ENCODE measurements at places on chromosomes 5 and 9. TPM values are rescaled to one million over a fixed set of nuclear protein-coding genes. Genes with fewer than 3 reads are reported as not detected.

Gene PHPT1
- 41.0 TPM for total RNA-seq

DNA sequence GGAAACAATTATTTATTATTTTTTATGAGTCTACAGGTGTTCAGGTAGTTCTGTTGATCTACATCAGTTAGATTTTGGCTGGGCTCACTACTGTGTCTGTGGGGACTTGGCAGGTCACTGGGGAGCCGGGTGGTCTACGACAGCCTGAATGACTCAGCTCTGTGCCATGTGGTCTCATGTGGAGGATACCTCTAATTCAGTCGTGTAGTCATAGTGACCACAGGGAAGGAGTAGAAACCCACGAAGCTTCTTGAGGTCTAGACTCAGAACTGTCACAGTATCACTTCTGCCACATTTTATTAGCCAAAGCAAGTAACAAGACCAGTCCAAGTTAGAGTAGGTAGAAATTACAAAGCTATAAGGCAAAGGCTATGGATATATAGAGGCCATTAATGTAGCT, 64.7 kb upstream of the GRAMD2B start:
- DNase-seq: no peak

DNA sequence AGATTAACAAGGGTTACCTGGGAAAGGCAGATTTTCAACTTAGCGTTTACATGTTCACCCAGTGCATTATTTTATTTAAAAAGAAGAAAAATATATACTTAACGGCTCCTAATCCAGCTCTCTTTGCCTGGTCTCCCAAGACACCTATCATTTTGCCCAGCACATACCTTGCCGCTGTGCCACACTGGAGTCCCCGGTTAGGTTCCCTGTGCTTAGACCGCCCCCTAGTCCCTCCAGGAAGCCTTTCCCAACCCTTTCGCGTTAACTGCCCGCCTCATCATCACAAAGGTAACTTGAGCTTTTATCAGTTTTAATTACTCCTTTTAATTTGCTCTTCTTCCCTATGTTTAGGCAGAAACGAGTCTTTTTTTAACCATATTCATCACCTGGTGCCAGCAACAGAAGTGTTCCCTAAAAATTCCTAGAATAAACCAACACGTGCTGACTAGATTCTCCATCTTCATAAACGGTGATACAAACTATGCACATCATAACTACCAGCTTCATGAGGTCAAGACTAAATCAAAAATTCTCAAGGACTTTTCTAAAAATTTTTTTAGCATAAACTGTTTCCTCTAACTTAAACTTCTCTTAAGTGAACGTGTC, 19.7 kb downstream of the DNAJA1 start:
- no peak for DNase-seq

- DNase-seq: no peak
Measured at GRCh38 chr9:35322075-35322885, 160.5 kb downstream of the UNC13B start.

DNA sequence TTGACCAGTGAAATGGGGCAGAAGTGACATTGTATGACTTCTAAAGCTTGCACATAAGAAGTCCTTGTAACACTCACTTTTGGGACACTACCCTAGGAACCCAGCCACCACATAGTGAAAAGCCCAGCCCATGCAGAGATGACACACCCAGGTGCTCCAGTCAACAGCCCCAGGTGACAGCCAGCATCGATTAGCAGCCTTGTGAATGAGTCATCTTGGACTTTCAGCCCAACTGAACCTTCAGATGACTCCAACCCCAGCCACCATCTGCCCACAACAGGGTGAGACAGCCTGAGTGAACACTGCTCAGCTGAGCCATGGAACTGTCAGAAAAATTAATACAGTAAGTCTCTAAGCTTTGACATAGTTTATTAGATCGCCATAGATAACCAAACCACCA, 458.6 kb downstream of the ZSWIM6 start:
- DNase-seq: no peak

DNA sequence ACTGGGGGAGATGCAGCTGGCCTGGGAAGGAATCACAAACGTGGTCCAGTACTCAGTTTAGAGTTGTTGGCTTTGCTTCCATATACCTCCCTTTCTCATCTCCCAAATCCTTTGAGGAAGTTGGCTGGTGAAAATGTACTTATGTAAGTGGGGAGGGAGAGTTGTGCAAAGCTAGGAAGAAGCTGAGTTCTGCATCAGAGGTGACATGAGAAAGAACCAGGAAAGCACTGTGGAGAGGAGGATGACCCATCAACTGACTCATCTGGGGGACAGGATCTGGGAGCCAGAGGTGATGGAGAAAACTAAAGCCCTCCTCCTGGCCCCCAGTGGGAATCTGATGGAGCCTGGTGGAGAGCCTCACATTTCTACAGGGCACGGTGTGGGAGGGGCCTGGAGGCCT, 16.2 kb downstream of the KCNMB1 start:
- DNase-seq: no peak

Gene PCDHGB1
- total RNA-seq: 1.9 TPM

DNA sequence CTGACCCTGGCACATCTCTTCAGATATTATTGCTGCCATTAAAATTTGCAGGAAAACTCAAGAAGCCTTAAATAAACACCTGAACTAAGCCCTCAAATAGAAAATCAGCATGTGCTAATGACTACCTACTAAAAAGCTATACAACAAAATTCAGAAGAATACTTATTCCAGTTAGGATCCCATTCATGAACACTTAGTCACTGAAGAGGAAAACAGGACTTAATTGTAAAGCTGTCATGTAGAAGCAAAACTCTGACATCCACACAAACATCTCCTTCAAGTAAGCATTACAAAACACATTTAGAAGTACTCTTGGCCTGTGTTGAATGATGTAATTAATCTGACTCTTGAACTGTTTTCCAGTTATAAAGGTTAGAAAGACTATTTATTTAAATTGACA, 19.9 kb downstream of the ELL2 start:
- no peak for DNase-seq

DNA sequence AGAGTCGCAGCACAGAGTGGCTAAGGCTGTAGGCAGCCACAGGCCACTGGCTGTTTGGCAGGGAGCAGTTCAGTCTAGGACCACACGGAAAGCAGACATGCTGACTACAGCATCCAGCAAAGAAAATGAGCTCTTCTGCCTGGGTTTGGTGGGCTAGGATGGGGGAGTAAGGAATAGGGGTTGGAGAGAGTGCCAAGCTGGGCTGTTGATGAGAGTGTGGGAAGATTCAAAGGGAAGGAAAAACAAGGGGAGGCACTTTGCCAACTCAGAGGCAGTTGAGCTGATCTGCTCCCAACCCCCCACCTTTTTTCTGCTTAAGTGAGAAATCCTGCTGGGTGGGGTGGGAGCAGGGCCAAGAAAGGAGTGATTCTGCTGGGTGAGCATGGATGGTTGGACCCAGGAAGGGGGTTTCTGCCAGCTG, 35.9 kb downstream of the SVEP1 start:
- DNase-seq: no peak

DNA sequence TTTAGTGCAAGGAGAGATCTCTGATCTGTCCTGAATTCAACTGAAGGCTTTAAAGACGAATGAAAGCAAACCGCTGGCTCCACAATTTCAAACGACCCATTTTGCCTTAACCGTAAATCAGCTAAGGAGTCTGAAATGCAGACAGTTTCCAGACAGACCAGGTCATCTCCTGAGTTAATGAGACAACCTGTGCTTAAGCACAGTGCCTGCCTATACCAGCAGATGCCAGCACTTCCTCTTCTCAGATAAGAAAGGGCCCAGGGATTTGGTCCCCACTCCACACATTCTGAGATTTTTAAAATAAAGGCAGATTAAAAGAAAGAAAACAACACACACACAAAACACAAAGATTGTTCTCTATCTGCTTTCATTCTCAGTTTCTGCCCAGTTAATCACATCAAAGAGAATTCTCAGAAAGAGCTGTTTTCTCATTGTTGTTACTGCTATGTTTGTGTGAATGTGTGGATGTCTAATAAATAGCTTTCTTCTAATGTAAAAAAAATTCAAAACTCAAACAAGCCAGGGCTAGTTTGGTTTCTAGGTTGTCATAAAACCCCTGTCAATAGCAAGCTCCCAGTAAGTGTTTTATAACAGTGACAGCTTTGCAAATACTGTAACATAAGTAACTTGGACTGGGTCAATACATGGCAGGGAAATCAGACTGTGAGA, 157.7 kb upstream of the SLC24A2 start:
- no peak for DNase-seq

Gene SLC4A9
- total RNA-seq: not detected

- no peak for DNase-seq
Measured at GRCh38 chr9:26975728-26976707, 19.8 kb downstream of the IFT74 start.

Gene RNF44
- total RNA-seq: 10.3 TPM

Gene PALM2AKAP2
- 1.1 TPM for total RNA-seq

GRCh38 chr9:94623253-94623652, 16.1 kb downstream of the FBP1 start:
- no peak for DNase-seq

DNA sequence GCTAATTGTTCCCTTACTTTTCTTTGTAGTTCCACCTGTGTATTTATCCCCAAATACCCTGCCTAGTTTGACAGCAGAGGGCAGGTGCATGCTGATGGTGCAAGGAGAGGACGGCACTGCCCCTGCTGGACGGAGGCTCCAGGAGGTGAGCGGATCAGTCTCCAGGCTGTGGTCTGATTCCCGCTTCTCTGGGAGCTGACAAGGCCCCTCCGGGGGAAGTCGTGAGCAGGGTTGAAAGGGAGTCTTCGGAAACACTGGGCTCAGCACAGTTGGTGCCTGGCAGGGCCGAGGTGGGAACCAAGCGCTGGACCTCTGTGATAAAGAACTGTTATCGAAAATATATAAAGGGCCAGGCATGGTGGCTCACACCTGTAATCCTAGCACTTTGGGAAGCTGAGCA, 52.9 kb downstream of the RASGEF1C start:
- DNase-seq: no peak

GRCh38 chr5:84260939-84261338, 123.7 kb downstream of the EDIL3 start:
- no peak for DNase-seq

Gene POU5F2
- total RNA-seq: 1.2 TPM

- no peak for DNase-seq
Measured at GRCh38 chr9:129253803-129254381, 75.8 kb upstream of the IER5L start.

DNA sequence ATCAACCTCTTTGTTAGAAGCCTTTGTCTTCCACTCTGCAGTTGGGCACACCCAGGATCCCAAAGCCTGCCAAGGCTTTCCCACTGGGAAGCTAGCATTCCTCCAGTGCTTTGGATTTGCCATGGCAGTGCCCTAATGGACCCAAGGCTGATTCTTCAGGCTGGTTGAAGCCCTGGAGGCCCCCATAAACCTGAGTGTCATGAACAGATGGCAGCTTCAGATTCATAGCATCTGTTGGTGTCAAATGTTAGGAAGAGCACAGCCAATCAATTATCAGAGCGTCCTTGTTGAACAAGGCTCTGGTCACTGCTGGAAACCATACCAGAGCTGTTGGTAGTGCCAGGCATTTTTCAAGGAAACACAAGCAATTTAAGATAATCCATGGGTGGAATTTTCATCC, 241.1 kb upstream of the KLF4 start:
- DNase-seq: no peak

DNA sequence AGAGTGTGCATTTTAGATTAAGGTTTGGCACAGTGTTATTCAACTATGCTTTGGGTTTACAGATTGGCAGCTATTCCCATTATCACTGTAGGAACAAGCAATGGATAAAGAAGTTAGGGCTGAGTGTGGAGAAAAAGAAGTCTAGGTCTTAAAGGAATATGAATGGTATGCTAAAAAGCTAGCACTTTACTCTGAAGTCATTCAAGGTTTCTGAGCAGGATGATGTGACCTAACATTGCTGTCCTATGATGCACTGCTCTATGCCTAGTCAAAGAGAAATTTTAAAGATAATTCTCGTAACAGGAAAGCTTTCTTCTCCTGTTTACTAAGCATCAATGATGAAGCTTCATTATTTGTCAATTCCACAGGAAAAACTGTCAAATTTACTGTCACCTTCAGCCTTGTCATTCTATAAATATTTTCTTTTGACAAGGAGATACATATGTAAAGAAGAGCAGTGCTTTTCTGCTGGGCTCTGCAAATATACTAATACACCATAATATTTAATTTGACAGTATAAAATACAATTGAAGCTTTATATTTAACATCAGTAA, 476.1 kb upstream of the PTPRD start:
- no peak for DNase-seq

DNA sequence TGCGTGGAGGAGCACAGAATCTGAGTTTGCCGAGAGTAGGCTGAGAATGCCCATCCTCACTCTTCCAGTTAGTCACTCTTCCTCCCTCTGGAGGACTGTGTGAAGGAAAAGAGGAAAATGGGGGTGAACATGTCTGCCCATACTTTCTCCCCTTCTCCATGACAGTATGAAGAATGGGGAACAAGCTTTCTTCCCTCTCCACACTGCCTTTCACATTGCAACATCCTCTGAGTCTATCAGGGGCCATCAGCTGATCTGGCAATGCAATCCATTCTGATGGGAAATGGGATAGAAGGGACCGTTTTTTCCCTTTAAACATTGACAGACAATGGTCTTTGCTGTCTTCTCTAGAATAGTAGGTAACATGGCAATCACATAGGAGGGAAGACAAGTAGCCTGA, 56.8 kb downstream of the UGCG start:
- DNase-seq: no peak

DNA sequence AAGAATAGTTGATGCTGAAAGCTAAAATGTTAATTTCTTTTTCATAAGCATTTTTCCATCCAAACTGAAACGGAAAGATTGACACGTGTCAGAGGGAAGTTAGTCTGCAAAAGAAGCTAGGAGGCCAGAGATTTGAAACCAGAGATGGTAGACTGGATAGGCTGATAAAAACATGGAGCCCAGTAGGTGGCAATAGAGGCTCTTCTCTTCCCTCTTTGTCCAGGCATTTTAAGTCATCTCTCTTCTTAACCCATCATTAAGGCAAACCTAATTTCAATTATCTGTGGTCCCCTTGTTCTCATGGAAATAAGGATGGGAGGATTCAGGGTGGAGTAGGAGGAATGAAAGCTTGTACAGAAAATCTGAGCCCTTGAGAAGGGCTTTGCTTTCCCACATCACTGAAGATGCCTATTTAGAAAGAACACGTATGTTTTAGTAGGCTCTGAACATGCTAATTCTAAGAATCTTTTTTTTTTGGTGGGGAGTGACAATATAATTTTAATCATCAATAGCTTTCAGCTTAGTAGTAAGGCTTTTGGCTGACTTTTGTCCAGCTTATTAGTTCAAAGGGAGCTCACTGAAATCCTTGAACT, 66.6 kb downstream of the ZNF474 start:
- DNase-seq: no peak

All from esophagus squamous epithelium (tissue), 5 donors.